Osteoblast (primary cell): ENCODE measurements at places on chromosomes 11 and 22. TPM values are rescaled to one million over a fixed set of nuclear protein-coding genes. Genes with fewer than 3 reads are reported as not detected.

- DNase-seq = no peak
These were observed 555.6 kb upstream of the LARGE1 start for GRCh38 chr22:34475886-34476285.

DNA sequence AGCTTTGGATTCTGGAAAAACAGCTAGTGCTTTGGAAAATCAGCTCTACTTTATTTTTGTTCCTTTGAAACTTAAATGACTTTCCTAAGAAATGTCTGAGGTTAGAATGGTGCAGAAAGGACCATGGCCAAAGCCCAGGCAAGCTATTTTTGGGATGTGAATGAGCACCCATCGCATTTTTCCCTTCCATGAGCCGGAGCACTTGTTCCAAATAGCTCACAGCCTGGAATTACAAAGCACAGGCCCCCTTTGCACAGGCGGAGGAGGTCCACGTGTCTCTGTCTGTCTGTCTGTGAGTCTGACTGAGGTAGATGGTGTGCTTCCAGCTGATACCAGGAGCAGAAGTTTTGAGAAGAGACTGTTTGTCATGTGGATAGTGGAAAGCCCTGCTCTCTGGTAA lies 50.7 kb downstream of the MICAL2 start:
- no peak for DNase-seq

DNA sequence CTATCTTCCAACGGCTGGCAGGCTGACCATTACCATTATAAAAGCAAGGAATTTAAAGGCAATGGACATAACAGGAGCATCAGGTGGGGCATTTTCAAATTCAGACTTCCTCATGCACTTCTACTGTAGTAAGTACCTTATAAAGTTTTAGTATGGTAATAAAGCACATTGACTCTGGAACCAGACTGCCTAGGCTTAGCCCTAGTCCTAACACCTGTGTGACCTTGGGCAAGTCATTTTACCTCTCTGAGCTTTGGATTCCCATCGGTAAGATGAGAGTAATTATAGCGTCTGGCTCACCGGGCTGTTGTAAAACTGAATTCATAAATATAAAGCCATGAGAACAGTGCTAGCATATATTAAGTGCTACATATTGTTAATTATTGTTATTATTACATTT lies 69.2 kb upstream of the OLFML1 start:
- no peak for DNase-seq

DNA sequence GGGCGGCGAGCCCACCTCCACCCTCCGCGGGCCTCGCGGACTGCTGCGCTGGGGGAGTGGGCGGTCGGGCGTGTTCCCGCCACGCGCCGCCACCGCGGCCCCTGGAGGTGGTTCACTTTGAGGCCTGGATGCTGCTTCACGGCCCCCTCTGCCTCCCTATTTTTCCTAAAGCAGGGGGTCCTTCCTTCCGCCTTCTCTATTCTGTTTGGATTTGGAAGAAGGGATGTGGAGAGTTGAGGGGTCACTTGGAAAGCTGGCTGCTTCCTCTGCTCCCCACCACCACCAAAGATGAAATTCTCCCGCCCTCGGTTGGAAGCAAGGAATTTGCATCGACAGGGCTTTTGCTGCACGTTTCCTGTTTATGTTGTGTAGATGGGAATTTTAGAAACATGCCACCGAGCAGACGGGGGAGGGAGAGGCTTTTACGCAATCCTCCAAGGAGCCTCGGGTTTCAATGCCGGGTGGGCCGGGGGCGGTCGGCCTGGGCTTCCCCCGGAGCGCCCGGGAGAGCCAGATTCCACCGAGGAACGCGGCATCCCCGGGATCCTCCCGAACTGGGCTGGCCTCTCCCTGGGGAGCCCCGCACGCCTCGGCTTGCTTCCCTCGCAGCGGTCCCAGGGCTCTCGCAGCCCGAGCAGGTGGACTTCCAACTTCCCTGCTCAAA lies 403 bp upstream of the SBF2 start:
- DNase-seq = peak; percentile 82

- DNase-seq = peak; percentile 94
These were observed 1.1 kb upstream of the GCAT start for GRCh38 chr22:37806409-37807333.

DNA sequence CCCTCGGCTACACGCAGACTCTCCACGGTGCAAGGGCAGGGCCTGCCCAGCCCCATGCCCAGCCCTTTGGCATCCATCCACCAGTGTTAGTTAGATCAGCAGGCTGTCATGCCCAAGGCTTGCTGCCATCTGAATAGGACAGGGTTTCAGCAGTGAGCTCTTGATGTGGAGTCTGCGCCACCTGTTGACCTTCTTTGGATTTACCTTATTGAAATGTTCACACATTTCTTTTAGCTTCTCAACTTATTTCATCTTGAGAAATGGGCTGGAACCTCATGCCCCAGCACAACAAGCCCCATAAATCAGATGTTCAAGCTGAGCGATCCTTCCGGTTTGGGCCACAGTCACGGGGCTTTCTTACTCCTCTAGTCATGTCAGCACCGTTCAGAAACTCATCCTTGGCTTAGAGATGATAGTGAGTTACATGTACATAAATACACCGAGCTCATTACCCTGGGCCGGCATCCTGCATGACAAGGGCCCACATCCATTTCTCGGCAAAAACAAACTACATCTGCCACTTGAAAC lies 61.7 kb downstream of the PARVB start:
- peak; percentile 78 for DNase-seq

DNA sequence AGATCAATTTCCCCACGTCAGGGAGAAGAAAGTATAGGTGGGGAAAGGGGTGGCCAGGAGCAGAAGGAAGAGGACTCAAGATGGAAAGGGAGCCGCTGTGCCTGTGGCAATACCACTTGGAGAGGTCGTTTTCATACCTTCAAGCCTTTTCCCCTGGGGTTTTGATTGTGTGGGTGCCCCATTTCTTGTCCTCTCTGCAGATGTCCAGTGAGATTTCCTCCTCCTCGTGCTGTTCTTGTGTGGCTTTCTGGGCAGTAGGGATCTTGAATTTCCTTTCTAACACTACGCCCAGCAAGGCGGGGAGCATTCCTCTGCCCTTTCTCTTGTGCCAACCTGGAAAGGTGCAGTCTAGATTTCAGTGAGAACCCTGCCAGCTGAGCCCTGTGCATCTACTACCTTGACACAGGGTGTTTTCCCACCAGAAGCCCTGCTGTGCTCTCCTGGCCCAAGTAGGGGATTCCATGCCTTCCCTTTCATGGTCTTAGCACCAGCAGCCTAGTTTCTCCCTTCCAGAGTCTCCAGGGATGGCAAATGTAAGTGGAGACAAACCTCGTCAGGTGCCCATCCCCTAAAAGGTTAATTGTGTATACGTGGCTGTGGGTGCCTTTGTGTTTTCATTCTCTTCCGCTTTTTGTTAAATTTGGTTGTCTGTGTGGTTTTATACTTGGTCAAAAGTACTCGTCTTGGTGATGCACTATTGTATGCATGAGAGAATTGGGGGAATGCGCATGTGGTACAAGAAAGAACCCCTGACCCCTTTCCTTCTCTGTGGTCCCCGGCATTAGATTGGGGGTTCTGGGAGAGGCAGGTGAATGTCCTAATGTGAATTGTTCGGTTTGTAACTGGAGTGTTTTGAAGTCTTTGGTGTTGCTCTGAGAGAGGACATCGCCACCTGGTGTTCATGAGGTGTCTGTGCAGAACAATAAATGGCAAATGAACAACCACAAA lies 71.4 kb upstream of the MPEG1 start:
- DNase-seq = no peak

DNA sequence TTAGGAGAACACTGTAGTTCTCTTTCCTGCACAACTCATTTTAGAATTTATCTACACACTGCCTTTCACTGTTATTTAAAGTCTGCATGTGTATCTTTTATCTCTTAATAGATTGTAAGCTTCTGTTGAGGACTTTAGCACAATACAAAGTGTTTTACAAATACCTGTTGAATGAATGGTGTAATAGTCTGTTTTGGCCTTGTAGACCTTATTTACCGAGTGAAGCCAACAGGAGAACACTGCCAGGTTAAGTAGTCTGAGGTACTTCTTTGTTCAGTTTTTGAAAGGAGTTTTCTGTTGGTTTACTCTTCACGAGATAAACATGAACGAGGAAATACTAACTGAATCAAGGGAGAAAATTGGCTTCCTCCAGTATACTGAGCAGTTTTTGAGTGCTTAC lies 31.0 kb downstream of the SIK2 start:
- no peak for DNase-seq

DNA sequence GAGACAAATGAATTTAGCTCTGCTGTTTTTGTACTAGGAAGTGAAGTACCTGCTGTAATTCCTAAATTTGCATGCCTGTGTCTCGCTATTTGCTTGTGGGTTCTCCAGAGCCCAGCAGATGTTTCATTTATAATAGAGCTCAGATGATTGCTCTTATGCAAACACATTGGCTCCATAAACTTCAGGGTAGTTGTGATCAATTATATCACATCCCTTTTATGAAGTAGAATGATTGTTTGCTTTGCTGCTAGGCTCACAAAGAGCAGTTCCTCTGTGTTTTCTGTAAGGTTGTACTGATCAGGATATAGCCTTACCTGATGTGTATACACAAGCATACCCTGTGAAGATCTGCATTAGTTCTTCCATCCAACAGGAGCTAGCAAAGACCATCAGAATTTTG lies 64.1 kb downstream of the C11orf87 start:
- no peak for DNase-seq

- DNase-seq = no peak
These were observed 31.0 kb upstream of the CD5 start for GRCh38 chr11:61071208-61071681.

Gene NXPE4
- total RNA-seq = not detected in 2 replicates

Gene NTM
- 48.1 and 92.8 TPM in 2 replicates for total RNA-seq

Gene ADORA2A
- 0.72 and 1.2 TPM in 2 replicates for total RNA-seq

Gene CRACR2B
- 0.59 and 0.72 TPM in 2 replicates for total RNA-seq

Gene UPK3A
- total RNA-seq = not detected in 2 replicates

Gene DDI1
- total RNA-seq = under 0.01 TPM in 1 of 2 replicates, not detected in the other
